Uterus (tissue), 4 donors: ENCODE measurements at places on chromosomes 2 and 18. TPM values are rescaled to one million over a fixed set of nuclear protein-coding genes. Genes with fewer than 3 reads are reported as not detected.

EVX2 gene
- total RNA-seq: 0.28 TPM

DCC gene
- total RNA-seq: not detected

CXCR1 gene
- total RNA-seq: not detected

- no peaks in the 10 kb centered on the region for H3K27me3 ChIP-seq
- H3K4me1 ChIP-seq: no peaks in the 10 kb centered on the region
- H3K4me3 ChIP-seq: no peak overlapping the region
- H3K36me3 ChIP-seq: no peaks in the 10 kb centered on the region
- H3K27ac ChIP-seq: no peak overlapping the region
- DNase-seq: no peak
These were observed 29.9 kb downstream of the HDHD2 start for GRCh38 chr18:47120428-47120827.

LBX2 gene
- not detected for total RNA-seq

DNA sequence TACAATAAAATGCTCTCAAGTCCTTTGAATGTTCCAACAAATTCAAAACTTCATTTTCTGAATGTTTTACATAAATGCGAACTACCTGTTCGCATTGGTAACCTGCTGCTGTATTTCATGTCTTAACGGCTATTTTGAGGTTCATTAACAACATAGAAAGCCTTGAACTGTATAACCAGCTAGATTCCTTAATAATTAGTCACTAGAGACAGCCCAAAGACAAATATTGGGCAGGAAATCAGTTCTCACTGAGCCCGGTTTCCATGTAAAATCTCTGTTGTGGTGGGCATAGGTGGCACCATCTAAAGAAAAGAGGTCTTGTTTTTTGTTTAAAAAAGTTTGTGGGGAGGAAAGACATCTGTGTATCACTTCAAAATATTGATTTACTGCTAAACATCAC lies 29.2 kb downstream of the PDIA6 start:
- no peaks in the 10 kb centered on the region for H3K4me1 ChIP-seq
- H3K36me3 ChIP-seq: no peaks in the 10 kb centered on the region
- no peak overlapping the region for H3K27ac ChIP-seq
- H3K27me3 ChIP-seq: no peaks in the 10 kb centered on the region
- no peak overlapping the region for H3K4me3 ChIP-seq

DNA sequence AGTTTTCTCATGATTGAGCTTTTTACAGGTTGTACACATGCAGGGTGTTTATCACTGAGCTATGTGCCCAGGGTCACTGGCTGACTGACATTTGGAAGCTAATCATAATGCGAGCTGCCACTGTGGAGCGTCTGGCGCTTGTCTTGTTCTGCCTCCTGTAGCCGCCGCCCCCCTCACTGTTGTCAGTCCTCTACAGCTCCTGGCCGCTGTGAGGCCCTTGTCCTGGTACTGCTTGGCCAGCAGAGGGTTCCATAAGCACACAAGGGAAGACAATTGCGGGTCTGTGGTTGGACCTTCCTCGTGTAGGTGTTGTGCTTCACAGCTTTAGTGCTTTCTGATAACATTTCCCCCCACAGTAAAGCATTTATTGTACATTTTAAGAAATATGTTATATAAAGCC lies 105.6 kb upstream of the LDLRAD4 start:
- no peaks in the 10 kb centered on the region for H3K27me3 ChIP-seq
- DNase-seq: peak; percentile 49
- no peak overlapping the region for H3K27ac ChIP-seq
- H3K4me1 ChIP-seq: no peaks in the 10 kb centered on the region

ANKRD30B gene
- not detected for total RNA-seq

MROH2A gene
- total RNA-seq: not detected

- H3K4me3 ChIP-seq: no peak overlapping the region
- no peaks in the 10 kb centered on the region for H3K27me3 ChIP-seq
- H3K4me1 ChIP-seq: peaks cover 7% of the 10 kb centered on the region
- no peak for DNase-seq
- no peaks in the 10 kb centered on the region for H3K36me3 ChIP-seq
- no peak overlapping the region for H3K27ac ChIP-seq
These were observed 129.4 kb downstream of the MCFD2 start for GRCh38 chr2:46786228-46786627.

GRCh38 chr2:114259389-114259788 lies 183.1 kb upstream of the DPP10 start:
- no peaks in the 10 kb centered on the region for H3K36me3 ChIP-seq
- H3K4me3 ChIP-seq: no peak overlapping the region
- no peak overlapping the region for H3K27ac ChIP-seq
- no peaks in the 10 kb centered on the region for H3K27me3 ChIP-seq

DNA sequence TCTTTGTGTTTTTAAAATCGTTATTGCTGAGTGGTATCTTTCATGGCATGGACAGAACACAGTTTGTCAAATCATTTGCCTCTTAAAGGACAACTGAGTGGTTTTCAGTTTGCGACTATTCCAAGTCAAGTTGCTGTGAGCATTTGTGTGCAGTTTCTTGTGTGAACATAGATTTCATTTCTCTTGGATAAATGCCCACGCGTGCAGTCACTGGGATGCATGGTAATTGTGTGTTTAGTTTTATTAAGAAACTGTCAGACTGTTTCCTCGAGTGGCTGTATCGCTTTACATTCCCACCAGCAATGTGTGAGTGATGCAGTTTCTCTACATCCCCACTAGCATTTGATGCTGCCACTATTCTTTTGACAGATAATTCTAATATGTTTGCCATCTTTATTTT lies 154.0 kb upstream of the ARL4C start:
- no peak overlapping the region for H3K27ac ChIP-seq
- H3K27me3 ChIP-seq: no peaks in the 10 kb centered on the region
- no peaks in the 10 kb centered on the region for H3K4me1 ChIP-seq
- H3K36me3 ChIP-seq: no peaks in the 10 kb centered on the region

DNA sequence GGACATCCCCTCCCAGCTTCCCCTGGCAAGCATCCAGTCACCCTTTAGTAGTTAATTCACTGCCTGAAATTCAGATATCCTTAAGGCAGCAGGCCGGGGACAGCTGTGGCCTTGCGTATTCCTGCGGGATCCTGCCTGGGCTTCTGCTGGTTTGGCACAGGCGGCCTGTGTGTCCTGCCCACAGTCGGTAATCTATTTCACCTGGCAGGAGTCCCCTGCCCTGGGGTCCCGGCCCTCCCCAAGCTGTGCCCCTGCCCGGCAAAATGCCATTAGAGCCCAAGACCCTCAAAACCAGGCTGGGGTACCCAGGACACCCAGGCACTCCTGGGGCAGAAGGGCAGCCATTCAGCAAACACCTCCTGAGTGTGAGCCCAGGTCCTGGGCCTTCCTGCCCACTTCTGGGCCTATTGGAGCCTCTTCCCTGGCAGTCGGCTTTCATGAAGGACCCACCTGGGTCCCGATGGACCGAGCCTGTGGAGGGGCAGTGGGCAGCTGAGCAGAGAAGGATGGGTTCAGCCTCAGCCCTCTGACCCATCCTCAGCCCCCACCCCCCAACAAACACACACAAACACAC lies 11.6 kb downstream of the CROCC2 start:
- no peaks in the 10 kb centered on the region for H3K4me1 ChIP-seq
- no peaks in the 10 kb centered on the region for H3K27me3 ChIP-seq
- peak; percentile 14 for DNase-seq
- no peaks in the 10 kb centered on the region for H3K36me3 ChIP-seq

MYOM1 gene
- 8.2 TPM for total RNA-seq

KLHL29 gene
- total RNA-seq: 4.8 TPM

TRPM8 gene
- total RNA-seq: 0.35 TPM

IL1B gene
- 0.26 TPM for total RNA-seq

SPP2 gene
- total RNA-seq: not detected

- no peaks in the 10 kb centered on the region for H3K27me3 ChIP-seq
- H3K4me1 ChIP-seq: no peaks in the 10 kb centered on the region
- no peak overlapping the region for H3K27ac ChIP-seq
- no peak overlapping the region for H3K4me3 ChIP-seq
- no peak for DNase-seq
These were observed 55.1 kb upstream of the NETO1 start for GRCh38 chr18:72922895-72923294.

DNA sequence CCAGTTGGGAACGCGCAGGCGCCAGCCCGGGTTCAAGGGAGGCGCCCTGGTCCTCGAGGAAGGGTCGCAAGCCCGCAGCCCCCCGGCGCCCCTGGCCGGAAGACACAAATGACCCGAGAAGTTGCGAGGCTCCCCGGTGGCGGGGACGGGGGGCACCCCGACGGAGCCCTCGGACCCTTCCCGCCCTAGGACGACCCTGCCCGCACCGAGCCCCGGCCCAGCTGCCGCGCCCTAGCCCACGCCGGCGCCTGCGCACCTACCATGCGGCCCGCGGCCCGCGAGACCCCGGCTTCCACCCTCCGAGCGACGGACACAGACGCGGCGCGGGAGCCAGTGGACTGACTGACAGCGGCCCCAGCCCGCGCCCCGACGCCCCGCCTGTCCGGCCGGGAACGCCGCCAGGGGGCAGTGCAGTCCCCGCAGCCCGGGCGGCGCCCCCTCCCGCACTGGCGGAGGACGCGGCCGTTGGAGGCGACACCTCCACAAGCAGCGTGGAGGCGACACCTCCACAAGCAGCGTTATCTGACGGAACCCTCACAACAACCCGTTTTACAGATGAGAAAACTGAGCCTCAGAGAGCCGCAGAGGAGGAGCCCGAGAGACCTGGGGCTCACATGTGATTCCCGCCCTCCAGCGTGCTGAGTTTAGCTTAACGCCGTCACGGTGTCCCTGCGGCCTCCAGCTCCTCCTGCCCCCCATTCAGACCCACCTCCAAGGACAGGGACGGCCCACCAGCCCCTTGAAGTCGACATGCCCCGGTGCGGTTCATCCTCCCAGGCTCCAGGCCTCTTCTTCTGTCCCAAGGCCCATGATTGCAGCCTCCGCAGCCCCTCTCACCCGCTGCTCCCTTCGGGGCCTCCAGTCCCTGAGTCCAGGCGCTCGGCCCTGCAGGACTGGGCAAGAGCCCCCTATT lies at the start of gene NMUR1:
Gene NMUR1 (minus strand): TSS at position 347 of the 913 bp plus-strand sequence. CDS start 84 bp downstream, at position 263.
- H3K4me3 ChIP-seq: no peak within 1 kb of the TSS
- peaks cover 3% of the 10 kb centered on the region for H3K27me3 ChIP-seq
- H3K4me1 ChIP-seq: no peaks in the 10 kb centered on the region
- H3K36me3 ChIP-seq: no peaks in the 10 kb centered on the region

DSG2 gene
- total RNA-seq: 7.5 TPM

DNA sequence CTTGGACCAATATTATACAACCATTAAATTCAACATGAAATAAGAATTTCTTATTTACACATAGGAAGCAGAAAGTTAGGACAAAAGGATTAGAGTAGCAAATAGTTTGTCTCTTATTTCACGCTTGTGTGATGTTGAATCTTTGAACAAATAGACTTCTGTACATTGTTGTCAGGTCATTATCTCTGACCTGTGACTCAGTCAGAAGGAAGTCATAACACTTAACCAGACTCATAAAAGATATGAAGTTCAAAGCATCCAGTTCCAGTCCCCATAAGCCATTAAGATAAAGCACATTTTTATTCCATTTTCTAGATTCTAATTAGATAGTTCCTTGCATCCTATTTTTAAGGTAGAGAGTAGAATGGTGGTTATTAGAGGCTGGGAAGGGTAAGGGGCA lies 130.8 kb downstream of the UPP2 start:
- H3K4me3 ChIP-seq: no peak overlapping the region
- H3K36me3 ChIP-seq: no peaks in the 10 kb centered on the region
- no peak for DNase-seq
- no peaks in the 10 kb centered on the region for H3K4me1 ChIP-seq
- no peaks in the 10 kb centered on the region for H3K27me3 ChIP-seq
- no peak overlapping the region for H3K27ac ChIP-seq

KLHL30 gene
- total RNA-seq: 0.62 TPM

DNA sequence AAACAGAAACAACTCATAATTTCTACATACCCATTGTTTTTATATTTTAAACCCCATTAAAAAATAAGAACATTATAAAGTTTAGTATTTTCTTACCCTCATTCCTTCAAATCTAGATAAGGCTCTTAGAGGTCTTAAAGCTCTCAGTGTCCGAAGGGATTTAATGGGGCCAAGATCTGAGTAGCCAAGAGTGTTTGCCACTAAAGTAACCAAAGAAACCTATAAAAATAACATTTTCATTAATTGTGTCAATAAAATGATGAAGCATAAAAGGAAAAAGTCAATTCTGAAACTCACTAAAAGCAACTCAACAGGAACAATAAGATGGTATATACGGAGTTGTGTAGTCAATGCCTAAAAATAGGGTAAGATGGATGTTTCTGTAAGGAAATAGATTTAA lies 105.4 kb upstream of the SCN1A start:
- H3K27me3 ChIP-seq: no peaks in the 10 kb centered on the region
- no peak overlapping the region for H3K27ac ChIP-seq

GRCh38 chr2:121860758-121861227 lies 105.3 kb downstream of the TSN start:
- H3K4me3 ChIP-seq: no peak overlapping the region
- H3K36me3 ChIP-seq: no peaks in the 10 kb centered on the region
- H3K27ac ChIP-seq: no peak overlapping the region
- no peaks in the 10 kb centered on the region for H3K4me1 ChIP-seq

DNA sequence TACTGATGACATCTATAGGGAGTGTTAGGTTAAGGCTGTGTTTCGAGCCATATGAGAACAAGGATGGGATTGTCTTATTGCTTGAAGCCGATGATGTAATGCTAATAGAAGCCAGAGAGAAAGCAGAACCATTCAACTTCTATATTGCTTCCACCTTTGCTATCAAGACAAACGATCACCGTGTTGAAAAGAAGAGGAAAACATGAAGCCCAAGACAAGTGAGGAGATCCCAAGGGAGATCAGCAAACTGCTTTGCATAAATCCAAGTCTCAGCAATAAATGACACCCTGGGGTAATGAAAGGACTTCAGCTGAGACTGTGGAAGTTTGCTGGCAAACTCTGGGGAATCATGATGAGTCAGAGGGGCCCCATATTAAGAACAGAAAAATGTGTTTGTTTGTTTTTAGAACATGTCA lies 206.2 kb downstream of the NCKAP5 start:
- H3K27ac ChIP-seq: no peak overlapping the region
- no peaks in the 10 kb centered on the region for H3K4me1 ChIP-seq
- no peak for DNase-seq
- no peaks in the 10 kb centered on the region for H3K27me3 ChIP-seq
- no peaks in the 10 kb centered on the region for H3K36me3 ChIP-seq

LRATD1 gene
- 10.2 TPM for total RNA-seq

- no peaks in the 10 kb centered on the region for H3K27me3 ChIP-seq
- H3K4me3 ChIP-seq: no peak overlapping the region
- no peak for DNase-seq
- no peak overlapping the region for H3K27ac ChIP-seq
- no peaks in the 10 kb centered on the region for H3K4me1 ChIP-seq
These were observed 167.6 kb upstream of the SALL3 start for GRCh38 chr18:78812067-78812466.
